ENCODE measurements at places on chromosomes 7 and 10.

GRCh38 chr7:141377906-141378305 lies 173.3 kb upstream of the AGK start:
- no peak for DNase-seq

- no peak for DNase-seq
Observed at GRCh38 chr10:9243941-9244411, 1189.5 kb downstream of the GATA3 start.

- no peak for DNase-seq
Observed at GRCh38 chr10:32239769-32240168, 107.2 kb downstream of the EPC1 start.

GRCh38 chr7:150945853-150946420 lies 32.2 kb downstream of the KCNH2 start:
- no peak for DNase-seq

- DNase-seq, result no peak
Observed at GRCh38 chr10:13672548-13672947, 85.8 kb downstream of the PRPF18 start.

GRCh38 chr7:38813768-38814167 lies 95.2 kb downstream of the VPS41 start:
- DNase-seq, result no peak

DNA sequence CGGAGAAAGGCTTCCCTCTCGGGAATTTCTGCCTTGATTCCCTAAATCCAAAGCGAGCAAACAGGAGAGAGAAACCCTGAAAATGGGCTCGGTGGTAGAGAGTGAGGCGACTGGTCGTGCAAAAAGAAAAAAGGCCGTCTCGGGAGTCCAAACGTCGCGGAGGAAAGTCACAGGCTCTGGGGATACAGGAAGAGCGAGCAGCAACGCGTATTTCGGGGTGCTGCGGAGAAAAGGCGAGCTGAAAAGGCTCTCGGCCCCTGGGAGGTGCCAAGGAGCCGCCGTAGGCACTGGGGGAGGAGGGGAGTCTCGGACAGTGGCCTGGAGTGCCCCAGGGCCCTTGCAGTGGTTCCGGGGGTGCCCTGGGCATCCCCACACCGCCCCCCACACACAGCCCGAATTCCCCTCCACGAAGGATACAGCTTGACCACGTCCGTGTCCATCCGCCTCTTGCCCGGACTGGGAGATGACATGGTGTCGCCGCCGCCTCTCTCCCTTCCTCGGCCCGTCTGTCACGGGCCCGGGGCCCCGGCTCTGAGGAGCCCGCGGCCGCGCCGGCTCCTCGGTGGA lies 591 bp downstream of the UBE2H start:
- DNase-seq, result peak; percentile 28

DNA sequence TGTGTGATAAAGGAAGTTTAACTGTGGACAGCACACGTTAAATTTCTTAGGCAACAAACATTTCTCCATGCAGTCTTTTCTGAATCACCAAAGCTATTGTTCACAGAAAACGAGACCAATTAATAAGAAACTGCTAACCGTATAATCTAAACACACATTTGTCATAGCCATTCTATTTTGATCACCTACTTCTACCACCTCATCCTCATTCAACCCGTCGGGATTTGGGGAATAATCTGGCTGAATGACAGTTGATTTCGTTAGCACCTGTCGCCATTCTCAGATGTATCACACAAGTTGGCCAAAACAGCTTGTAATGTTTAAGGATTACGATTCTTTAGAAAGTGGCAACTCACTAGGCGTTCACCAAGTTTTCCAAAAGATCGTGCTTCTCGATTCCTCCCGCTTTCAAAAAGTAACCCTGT lies 1.2 kb downstream of the EZH2 start:
- DNase-seq, result no peak

- peak; percentile 29 for DNase-seq
Observed at GRCh38 chr7:6545398-6546126, 5.7 kb downstream of the GRID2IP start.

GRCh38 chr10:132882069-132882951 lies 60.1 kb downstream of the CFAP46 start:
- DNase-seq, result no peak

DNA sequence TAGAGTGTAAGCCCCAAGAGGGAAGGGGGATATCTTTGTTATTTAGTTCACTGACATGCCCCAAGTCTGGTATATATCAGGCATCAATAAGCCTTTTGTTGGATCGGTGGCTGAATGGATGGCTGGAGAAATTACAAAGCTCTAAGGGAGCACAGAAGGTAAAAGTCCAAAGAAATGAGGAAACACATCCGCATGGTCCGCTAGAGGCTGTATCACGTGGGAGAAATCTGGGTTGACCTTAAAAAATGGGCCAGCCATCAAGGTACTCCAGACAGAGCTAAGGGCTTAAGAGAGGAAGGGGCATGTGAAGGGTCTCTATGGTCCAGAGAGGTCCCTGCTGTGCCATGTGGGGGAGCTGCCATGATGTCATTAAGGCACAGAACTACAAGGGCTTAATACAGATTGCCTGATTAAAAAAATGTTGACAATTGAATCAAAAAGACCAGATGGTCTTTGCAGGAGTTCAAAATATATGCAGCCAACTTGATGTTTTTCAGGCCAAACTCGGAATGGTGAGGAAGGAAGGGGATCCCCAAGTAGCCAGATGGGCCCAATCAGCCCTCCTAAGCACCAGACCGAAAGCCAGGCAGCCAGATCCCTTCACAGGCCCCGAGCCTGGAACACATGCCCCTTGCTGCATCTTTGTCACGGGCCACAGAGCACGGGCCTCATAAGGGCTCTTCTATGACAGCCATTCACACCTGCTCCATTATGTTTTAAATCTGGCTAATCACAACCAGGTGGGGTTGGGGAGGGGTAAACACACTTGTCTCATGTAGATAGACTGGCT lies 31.9 kb downstream of the SCRN1 start:
- no peak for DNase-seq

DNA sequence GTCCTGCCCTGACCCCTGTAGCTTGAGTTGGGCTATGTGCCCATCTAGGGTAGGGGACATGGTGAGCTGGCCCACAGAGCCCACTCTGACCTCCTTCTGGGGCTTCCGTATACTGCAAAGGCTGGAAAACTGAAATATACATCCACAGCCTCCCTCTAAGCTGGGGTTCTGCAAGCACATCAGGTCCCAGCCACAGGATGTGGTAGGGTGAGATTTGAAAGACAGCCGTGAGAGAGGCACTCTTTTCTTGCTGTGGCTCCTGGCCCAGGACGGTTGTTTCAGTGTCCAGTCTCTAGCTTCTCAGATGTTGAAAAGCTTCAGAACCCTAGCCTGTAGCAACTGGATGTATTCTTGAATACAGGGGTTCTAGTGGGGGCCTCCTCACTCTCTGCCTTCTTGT lies 60.1 kb upstream of the ADRB1 start:
- DNase-seq, result peak; percentile 10

GRCh38 chr10:43373461-43373860 lies 2.0 kb downstream of the FXYD4 start:
- no peak for DNase-seq

DNA sequence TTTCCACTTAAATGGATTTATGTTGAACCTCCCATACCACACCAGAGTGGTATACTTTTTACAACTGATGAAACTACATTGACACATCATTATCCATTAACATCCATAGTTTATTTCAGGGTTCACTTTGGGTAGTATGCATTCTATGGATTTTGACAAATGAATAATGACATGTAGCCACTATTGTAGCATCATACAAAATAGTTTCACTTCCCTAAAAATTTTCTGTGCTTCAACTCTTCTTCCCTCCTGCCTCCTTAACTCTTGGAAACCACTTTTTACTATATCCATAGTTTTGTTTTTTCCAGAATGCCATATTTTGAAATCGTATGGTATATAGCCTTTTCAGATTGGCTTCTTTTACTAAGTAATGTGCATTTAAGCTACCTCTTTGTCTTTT lies 199.5 kb upstream of the TMEM196 start:
- no peak for DNase-seq

GRCh38 chr10:34628174-34628796 lies 186.8 kb downstream of the PARD3 start:
- no peak for DNase-seq

GRCh38 chr10:103476046-103476768 lies 2.8 kb downstream of the CALHM3 start:
- no peak for DNase-seq

GRCh38 chr10:124204726-124205125 lies 111.3 kb upstream of the CHST15 start:
- DNase-seq, result no peak
